Stimulated activated CD4-positive, alpha-beta T cell treated with anti-CD3 and anti-CD28 coated beads, Interleukin-12 subunit alpha, Interleukin-12 subunit beta, amount 100 ng/mL, for 24 hours (primary cell): ENCODE measurements at places on chromosomes 11 and 22.

GRCh38 chr11:7291100-7291829, 39.6 kb downstream of the SYT9 start:
- no peak for DNase-seq

DNA sequence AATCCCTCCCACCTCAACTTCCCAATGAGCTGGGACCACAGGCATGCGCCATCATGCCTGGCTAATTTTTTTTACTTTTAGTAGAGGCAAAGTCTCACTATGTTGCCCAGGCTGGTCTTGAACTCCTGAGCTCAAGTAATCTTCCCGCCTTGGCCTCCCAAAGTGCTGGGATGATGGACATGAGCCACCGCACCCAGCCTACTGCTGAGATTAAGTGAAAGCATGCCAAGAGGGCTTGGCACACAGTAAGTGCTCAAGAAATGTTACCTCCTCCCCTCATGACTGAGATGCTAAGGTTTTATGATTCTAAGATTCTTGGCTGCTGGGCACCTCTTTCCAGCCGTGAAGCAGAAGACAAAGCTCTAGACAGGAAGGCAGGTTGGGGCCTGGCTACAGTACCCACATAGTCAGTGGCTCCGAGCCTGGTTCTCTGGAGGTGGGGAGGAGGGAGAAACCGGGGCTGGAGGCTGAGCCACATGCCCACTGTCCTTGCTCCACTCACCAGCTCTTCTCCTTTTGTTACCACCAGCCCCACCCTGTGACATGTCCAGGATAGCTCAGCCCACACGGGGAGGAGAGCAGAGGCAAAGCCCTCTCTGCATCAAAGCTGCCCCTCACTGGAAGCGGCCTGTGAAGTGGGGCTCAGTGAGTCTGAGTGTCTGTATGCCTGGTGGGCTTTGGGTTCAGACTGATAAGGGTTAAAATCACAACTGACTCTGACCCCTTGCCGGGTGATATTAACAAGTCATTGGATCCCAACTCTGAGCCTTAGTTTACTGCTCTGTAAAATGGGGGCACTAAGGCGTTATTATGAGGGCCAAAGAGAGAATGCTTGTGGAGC, 12.9 kb downstream of the ARHGEF17 start:
- no peak for DNase-seq

GRCh38 chr11:74694136-74694930, 36.9 kb downstream of the CHRDL2 start:
- no peak for DNase-seq

- DNase-seq, result no peak
These were observed 6.7 kb downstream of the CAPN5 start for GRCh38 chr11:77073328-77074001.

GRCh38 chr22:27406389-27406861, 395.1 kb downstream of the MN1 start:
- no peak for DNase-seq

DNA sequence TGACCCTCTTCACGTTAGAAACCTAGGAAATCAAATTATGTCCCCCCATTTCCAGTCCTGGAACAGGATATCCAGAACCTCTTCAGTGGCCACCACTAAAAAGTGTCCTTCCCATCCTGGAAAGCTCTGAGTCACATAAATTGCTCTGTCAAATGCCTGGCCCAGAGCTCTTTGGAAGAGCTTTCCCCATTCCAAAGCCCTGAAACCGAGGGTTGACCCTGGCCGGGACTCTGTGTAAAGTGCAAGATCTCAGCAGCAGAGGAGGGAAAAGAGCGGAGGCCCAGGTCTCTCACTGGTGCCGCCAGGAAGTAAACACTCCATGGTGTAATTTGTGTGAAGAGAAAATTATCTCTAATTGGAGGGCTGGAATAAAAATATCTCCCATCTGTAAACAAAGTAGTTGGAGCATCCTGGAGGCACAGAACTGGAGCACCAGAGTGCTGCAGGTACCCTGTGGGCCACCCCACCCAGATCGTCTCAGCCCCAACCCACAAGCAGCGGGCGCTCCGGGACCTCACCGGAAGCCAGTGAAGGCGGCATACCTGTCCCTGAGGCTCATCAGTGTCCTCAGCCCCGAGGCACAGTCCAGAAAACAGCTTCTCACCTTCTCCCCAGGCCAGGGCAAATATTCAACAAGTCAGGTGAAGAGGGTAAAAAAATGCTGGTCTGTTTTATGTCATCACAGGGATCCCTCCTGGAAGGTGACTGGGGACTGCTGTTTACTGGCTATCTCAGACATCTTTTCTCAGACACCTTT, 4.7 kb upstream of the JAM3 start:
- no peak for DNase-seq

DNA sequence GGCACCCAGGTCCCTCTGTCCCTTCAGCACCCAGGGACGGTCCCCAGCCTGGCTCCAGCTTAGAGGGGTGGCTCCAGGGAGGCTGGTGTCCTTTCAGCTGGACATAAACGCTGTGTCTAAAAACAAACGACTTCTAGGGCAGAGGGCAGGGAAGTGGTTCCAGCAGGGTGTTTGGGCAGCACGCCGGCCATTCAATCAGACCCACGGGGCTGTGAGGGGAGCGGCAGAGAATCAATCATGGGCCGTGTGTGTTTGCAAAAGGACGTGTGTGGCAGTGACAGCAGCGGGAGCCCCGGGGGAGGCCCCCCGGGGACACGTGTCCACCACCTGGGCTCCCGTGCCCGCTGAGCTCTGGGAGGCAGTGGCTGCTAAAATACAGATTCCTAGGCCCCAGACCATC, 127.7 kb downstream of the MN1 start:
- no peak for DNase-seq

DNA sequence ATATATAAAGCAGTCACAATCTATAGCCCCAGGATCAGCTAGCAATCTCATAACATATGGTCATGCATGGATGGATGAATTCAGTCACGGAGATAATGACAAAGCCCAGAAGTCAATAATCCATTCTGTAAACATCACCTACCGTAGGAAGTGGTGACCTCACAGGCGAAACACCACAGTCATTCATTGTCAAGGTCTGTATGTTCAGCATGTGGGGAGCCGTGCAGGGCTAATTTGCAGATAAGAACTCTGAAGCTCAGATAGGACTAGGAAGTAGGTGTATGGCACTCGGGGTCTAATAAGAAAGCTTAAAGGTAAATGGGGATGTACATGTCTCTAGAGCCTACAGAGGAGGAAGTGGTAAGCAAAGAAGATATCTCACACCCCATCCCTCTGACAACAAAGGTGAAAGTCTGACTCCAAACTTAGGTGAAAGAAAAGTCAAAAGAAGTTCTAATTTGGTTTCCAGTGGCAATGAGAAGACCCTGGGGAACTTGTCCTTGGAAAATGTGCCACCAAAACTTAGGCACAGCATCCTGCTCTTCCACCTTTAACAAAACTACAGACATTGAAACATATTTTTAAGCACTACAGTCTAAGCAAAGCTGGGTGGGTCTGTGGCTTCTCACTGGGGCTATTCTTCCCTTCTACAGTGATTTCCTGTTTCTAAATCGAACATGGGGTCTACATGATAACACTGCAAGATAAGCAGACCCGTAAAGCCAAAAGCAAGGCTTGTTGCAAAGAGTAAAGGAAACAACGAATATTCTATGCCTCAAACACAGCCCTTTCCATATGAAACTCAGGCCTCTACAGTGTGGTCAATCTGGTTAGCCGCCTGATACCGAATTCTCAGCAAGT, 5.2 kb downstream of the CRTAM start:
- DNase-seq, result no peak

DNA sequence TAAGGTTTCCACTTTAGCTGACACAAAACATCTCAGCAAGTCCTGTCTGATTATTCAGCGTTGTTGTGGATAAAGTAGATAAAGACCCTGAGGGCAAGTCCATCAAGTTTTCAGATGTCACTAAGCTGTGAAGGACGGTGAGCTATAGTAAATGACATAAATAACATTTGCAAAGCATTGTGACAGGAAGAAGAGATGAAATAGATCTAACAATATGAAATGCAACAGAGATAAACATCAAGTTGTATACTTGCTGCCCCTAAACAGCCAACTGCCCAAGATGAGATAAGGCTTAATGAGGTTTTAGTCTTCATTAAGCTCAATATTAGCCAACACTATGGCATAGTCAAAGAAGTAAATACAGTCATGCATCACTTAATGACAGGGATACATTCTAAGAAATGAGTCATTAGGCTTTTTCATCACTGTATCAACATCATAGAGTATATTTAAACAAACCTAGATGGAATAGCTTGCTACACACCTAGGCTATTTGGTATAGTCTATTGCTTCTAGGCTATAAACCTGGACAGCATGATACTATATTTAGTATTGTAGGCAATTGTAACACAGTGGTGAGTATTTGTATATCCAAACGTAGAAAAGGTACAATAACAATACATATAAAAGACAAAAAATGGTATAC, 625.1 kb upstream of the ANO5 start:
- DNase-seq, result no peak

- DNase-seq, result no peak
These were observed 19.4 kb upstream of the SUSD2 start for GRCh38 chr22:24161909-24162308.

- no peak for DNase-seq
These were observed 84.4 kb upstream of the SLC5A12 start for GRCh38 chr11:26806219-26806618.

GRCh38 chr11:1521382-1522080, 35.0 kb upstream of the MOB2 start:
- no peak for DNase-seq

DNA sequence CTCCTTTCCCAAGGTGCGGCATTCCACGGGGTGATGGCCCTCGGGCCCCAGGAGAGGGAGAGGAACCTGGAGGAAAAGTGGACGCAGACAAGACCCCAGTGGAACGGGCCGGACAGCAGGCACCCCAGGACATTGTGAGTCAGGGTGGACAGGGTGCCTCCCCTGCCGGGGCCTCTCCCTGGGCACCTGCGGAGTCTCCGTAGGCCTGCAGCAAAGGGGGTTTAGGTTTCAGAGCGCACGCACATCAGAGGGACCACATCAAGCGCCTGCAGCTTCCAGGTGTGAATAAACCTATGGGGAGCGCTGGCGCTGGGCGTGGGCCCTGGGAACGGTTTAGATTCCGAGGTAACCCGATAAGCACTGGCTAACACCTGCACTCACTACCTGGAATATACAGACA, 22.7 kb upstream of the FGF19 start:
- no peak for DNase-seq

DNA sequence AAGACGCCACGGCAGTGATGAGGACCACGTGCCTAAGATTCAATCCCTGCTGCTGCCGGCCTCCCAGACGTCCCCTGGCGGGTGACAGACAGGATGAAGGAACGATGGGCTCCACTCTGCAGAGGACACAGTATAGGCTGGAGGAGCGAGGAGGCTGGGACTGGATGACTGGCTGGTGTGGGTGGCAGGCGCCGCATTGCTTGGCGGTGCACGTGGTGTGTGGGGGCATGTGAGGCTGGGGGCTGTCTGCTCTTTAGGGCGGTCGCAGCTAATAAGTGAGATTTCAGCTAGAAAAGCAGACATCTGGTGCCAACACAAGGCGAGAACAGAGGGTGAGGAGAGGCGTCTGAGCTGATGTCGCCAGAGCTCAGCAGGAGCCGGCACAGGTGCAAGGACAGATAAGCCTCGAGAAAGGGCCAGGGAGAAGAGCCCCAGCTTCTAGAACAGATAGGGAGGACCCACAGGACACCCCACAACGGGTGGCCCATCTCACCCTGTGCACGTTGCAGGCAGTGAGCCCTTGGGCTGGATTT, 33.2 kb downstream of the TSPAN4 start:
- DNase-seq, result no peak

- no peak for DNase-seq
These were observed 117.1 kb upstream of the TBCEL start for GRCh38 chr11:120906766-120907165.

DNA sequence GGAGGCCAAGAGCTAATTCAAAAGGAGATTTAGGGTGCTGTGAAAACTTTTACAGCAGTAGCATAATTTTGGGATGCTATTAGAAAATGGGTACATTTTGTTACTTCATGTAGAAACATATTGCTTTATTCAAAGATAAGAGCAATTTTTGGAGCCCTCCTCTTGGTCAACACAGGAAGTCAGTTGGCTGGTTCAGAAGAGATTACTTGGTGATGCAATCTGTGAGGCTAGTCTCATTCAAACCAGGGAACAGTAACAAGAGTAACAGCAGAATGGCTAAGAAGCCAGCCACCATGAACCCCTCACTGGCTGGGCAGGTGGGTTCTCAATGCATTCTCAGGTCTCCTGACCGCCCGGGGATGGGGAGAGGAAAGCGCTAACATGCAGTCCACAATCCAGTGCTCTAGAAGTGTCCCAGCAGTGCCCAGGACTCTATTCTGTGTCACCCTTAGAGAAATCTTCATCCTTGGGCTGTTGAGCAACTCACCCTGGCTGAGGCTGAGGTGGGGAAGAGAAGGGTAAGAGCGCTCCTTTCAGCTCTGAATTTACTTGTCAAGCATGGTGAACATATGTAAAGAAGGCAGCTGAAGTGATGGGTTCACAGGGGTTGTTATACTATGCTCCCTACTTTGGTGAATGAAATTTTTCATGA, 262.2 kb upstream of the UBASH3B start:
- no peak for DNase-seq

- no peak for DNase-seq
These were observed 5.9 kb downstream of the TAB1 start for GRCh38 chr22:39405346-39406085.

DNA sequence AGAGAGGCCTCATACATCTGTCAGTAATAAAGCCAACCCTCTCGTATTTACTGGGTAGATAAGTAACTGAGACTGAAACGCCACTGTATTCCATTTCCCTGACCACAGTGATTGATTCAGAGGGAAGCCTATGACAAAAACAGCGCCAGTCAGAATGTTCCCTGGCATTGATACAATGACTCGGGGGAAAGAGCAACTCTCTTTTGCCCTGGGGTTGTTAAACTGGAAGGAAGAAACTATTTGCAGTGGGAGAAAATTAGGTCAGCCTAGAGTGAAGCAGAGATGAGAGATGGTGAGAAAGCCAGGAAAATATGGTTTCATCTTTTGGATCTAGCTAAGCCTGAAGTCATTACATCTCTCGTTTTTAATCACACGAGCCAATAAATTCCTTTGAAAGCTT, 48.6 kb upstream of the RBFOX2 start:
- DNase-seq, result no peak

GRCh38 chr11:120125024-120125423, 12.9 kb downstream of the TRIM29 start:
- DNase-seq, result no peak

DNA sequence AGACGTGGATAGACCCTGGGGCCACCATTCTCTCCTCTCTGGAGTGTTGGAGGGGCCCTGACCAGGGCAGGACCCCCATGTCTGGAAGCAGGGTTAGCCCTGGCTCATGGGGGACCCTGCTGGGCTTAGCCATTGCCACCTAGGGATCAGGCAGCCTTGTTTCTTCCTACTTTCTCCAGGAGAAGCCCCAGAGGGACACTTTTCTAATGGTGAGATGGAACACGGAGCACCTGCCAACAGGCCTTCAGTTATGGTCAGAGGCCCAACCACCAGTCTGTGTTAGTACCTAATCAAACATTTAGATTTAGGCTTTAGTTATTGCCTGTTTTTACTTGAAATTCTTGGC, 1.9 kb upstream of the C22orf39 start:
- DNase-seq, result no peak

GRCh38 chr11:70399681-70400112, 1.4 kb downstream of the CTTN start:
- no peak for DNase-seq
